ENCODE measurements at places on chromosomes 4 and X.

DNA sequence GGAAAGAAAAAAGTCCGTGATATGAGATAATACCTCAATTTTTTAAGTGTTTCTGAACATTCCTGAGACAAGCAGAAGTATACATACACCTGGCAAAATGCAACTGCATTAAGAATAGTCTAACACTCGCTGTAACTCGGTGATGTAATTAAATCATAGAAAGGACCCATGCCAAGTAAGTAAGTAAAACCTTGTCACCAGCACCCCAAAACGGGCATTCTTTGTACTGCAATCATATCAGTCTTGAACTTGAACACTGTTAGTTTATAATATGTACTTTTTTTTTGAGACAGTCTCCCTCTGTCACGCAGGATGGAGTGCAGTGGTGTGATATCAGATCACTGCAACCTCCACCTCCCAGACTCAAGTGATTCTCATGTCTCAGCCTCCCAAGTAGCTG lies 47.4 kb downstream of the SMIM14 start:
- no peak for DNase-seq

DNA sequence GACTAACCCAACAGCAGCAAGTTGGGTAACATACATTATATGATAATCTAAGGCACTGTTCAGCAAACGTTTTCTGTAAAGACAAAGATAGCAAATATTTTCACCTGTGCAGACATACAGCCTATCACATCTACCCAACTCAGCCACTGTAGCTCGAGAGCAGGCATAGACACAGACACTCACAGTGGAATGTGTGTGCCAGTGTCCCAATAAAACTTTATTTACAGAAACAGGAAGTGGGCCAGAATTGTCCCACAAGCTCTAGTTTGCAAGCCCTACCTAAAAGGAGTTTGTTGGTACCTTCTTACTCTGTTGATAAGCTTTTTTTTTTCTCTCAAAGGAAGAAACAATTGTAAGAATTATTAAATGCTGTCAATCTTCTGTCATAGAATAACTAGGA lies 11.9 kb upstream of the FAM9A start:
- DNase-seq = no peak

DNA sequence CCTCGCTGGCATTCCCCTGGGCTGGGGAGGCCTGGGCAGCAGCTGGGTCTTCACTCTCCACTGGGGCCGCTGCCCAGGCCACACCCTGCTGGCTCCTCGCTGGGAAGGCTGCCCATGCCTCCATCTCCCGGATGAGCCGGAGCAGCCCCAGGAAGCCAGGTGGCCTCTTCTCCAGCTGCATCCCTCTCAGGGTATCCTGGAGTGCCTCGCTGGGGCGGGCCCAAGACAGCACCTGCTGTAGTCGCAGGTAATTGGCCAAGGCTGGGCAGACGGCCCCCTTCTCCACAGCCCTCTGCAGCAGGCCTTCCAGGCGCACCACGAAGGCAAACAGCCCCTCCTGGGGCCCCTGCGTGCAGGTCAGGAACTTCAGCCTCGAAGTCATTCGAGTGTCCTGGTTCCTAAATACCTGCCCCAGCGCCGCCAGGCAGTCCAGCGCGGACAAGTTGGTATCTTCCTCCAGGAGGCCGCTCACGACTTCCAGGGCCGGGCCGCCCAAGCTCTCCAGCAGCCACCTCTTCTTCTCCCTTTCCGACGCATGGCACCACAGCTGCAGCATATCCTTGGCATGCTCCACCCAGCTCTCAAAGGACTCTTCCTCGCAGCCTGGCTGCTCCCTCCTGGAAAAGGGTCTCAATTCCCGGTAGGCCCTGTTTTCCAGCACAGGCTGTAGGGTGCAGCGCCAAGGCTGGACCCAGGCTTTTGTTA lies 3.7 kb downstream of the PNMA6E start:
- no peak for DNase-seq

DNA sequence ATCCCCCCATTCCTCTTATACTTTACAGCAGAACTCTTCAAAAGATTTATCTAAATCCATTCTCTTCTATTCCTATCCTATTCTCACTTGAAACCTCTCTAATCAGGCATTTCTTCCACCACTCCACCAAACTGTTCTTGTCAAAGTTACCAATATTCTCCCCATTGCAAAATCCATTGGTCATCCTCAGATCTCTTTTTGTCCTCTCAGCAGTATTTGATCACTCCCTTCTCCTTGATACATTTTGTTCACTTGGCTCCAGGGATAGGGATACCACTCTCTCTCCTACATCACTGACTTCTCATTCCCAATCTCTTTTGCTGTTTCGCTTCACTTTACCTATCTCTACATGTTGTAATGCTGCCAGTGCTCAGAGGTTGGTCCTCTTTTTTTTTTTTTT lies 2.8 kb upstream of the MTMR8 start:
- no peak for DNase-seq

DNA sequence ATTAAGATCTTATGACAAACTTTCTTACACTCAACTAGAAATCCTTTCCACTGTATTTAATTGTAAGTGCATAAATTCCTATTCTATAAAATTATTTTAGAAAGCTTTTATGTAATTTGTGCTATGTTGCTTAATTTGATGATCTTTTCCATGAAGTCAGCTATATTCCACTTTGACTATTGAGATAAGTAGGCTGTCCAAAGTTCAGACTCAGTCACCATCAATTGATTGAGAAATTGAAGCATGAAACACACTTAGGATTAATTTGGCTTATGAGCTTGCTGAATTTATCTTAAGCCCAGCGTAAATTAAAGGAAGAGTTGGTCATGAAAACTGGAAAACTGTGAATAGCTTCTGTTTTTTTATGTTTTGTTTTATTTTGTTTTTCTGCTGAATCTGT lies 18.7 kb upstream of the UGT2B10 start:
- DNase-seq = no peak

- DNase-seq = no peak
Measured at GRCh38 chr4:21882051-21882839, 66.3 kb downstream of the KCNIP4 start.

GRCh38 chrX:72340626-72341025 lies 34.9 kb upstream of the CITED1 start:
- DNase-seq = no peak
